NCI-H1694 treated with DMSO at 0.1 percent for 48 hours (cell line): ENCODE measurements at places on chromosomes 11 and 22.

GRCh38 chr11:16606784-16607674 is 131.4 kb upstream of the C11orf58 start:
- no peak for DNase-seq

DNA sequence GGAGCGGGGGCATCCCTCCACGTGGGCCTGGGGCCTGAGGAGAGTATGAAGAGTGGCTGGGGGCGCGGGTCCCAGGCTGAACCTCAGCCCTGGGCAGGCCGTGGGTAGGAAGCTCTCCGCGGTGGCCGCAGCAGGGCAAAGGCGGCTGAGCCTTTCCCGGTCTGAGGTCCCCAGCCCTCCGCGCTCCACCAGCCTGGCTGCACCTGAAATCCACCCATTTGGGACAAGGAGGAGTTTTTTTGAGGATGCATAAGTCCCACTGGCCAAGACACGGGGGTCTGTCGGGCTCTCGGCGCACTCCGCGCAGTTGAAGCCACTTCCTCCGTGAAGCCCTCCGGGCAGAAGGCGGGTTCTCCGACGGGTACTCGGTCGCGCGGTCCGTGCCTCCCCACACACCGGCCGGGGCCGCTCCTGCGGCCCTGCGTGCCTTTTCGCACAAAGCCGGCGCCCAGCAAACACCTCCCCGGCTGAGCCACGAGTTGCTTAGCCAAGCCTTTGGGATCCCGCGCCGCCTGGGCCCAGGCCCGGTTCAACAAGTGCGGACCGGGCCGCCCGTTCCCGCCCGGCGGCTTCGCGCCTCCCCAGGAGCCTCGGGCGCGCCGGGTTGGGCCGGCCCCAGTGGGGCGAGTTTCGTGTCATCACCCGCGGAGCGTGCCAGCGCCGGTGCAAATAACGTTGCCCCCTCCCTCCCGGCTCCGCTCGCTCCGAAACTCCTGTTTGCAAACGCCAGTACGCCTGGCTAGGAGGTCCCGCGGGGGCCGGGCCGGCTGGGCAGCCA is 666 bp upstream of the OVOL1 start:
- DNase-seq = no peak

GRCh38 chr11:115874843-115875242 is 370.6 kb upstream of the CADM1 start:
- no peak for DNase-seq

DNA sequence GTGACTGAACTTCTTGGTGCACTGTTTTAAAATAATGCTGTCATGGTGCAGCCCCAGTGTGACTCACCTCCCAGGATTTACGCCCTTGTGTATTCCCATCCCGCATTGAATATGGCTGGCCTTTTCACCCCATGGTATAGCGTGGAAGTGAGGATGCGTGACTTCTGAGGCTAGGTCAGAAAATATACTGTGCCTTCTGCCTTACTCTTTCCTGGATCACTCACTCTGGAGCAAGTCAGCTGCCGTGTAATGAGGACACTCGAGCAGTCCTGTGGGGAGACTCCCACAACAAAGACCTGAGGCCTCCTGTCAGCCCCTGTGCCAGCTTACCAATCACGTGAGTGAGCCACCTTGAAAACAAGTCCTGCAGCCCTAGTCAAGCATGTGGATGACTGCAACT is 471.9 kb upstream of the KIRREL3 start:
- DNase-seq = no peak

DNA sequence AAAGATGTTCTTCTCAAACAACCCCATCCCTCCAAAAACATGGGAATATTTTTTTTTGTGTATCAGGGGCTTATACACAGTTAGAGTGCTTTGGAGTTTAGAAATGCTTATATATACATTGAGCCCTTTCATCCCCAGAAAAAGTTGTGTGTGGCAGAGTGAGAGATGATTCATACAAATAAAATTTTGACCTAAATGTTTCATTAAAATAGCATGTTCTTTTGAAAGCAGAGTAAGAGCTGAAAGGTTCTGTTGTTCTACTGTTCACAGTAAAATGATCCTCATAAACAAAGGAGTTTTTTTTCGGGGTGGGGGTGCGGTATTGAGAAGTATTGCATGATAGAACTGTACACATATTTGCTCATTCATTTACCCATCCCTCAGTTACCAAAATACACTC is 512.4 kb downstream of the DLG2 start:
- DNase-seq = no peak

GRCh38 chr11:61102667-61103571 is 630 bp downstream of the CD5 start:
- no peak for DNase-seq

- peak; percentile 80 for DNase-seq
These were observed 79.5 kb downstream of the TIMP3 start for GRCh38 chr22:32880893-32881596.

DNA sequence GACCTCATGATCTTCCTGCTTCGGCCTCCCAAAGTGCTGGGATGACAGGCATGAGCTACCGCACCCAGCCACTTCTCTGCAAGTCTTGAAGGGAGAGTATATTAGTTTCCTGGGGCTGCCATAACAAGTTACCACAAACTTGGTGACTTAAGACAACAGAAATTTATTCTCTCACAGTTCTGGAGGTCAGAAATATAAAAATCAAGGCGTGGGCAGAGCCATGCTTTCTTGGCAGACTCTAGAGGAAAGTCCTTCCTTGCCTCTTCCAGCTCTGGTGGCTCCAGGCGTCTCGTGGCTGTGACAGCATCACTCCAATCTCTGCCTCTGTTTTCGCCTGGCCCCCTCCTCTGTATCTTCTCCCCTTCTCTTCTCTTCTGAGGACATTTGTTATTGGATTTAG is 110.2 kb upstream of the NAV2 start:
- DNase-seq = no peak

GRCh38 chr11:114178656-114179055 is 117.5 kb upstream of the NNMT start:
- DNase-seq = no peak

DNA sequence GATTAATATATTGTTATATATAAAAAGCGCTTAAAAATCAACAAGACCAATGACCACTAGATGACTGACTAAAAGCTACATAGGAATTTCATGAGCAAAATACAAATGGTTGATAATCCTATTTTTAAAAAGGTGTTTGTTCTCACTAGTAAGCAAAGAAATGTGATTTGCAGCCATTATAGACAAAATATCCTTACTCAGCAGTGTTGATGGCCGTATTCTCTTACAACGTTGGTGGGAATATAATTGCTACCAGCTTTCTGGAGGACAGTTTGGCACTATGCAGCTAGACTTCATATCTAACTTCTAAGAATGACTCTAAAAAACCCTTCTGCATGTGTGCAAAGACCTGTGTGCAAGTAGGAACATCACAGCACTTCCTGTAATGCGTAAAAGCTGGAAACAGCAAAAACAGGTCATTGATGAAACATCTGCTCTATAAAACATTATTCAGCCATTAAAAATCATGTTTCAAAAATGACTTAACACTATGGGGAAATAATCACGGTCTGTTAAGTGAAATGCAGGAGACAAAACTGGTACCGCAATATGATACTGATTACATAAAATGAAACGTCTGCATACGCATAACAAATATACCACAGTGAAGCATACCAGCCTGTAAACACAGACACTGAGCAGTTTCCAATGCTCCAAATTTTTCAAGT is 70.1 kb upstream of the LINC01488 start:
- no peak for DNase-seq

- DNase-seq = no peak
These were observed 18.2 kb downstream of the RTN4R start for GRCh38 chr22:20249797-20250354.

DNA sequence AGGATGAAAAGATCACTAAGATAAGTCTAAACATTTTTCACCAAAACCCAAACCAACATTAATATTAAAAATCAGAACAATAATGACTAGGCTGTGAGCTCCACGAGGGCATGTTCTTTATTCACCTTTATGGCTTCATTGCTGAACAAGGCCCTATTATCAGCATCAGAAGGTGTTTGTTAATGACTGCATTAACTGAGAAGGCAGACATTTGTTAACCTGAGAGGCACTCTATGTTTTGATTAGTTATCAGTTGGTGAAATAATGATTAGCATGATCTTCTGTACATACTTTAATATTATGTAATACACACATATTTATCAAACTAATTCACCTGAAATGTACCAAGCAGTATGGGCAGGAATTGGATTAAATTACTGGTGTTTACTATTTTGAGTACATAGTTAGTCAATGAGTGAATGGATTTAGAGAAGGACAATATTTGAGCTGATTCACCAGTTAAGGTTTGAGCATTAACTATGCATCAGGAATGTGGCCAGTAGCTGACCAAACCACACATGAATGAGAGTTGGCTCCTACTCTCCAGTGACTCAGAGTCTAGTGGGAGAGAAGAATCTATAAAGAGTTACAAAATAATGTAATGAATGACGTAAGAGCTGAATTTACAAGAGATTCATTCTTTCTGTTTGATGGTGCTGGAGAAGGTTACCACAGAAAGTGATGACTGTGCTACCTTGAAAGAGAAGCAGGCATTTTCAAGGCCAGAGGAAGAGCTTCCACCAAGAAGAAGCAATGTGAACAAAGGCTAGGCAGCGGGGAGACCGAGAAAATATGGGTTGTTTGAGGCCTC is 6.7 kb downstream of the IL18 start:
- no peak for DNase-seq

DNA sequence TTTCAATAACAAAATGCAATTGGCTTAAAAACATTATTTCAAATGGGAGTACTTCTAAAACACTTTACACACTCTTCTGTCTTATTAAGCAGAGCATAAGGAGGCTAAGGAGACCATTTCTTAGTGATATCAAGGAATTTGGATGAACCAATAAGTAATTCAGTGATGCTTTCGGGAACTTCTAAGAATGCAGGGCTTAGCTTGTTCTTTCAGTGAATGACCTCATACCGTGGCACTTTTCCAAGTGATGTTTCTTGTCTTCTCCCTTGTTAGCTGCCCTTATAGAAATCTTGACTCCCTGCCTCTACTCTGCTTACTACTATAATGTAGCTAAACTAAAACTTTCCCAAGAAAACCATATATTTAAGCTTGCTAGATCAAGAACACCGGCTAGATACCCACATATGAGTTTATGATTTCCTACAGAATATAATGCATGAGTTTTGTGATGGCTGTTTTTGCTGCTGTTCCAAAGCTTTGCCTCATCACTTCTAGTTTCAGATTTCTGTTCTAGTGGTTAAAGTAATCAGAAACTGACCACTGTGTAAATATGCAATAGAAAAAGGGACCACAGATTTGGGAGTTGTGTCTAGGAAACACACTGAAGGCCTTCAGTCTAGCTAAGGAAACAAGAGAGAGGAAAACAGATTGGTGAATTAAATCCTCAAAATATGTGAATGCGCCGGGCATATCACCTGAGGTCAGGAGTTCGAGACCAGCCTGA is 37.5 kb upstream of the STK33 start:
- no peak for DNase-seq

DNA sequence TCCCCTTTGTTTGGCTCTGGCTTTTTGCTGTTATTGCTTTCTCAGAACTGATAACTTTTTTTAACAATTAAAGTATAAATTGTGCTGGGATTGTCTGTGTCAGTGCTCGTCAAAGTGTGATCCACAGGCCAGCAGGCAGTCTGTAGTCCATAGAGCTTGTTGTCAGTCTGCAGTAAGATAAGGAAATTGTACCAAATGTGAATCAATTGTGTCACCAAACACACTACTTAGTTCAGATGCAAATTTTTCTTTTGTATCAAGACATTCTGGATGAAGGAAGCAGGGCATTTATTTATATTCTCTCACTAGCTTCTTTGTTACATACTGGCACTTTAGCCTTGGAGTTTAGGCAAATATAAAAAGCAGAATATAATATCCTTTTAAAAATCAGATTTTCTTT is 121.0 kb downstream of the WNT11 start:
- DNase-seq = no peak

DNA sequence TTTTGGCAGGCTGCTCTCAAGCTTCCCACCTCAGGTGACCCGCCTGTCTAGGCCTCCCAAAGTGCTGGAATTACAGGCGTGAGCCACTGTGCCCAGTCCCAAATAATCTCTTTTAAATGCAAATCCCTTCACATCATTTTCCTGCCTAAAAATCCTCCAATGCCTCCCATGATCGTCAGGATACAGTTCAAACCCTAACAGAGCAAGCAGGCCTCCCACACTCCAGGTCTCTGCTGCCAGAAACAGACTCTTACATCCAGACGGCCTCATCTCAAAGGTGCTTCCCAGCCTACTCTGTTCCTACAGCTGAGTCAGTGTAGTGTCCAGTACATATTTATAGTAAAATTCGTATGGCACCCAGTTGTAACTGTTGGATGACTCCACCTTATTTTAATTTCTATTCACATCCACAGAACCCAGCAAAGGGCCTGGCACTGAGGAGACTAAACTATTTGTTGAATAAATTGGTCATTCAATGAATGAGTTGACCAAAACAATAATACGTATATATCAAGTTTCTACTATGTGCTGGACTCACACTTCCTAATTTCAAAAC is 8.2 kb downstream of the SIRT3 start:
- DNase-seq = no peak

- DNase-seq = no peak
These were observed 120.2 kb upstream of the VPREB1 start for GRCh38 chr22:22124374-22124773.

DNA sequence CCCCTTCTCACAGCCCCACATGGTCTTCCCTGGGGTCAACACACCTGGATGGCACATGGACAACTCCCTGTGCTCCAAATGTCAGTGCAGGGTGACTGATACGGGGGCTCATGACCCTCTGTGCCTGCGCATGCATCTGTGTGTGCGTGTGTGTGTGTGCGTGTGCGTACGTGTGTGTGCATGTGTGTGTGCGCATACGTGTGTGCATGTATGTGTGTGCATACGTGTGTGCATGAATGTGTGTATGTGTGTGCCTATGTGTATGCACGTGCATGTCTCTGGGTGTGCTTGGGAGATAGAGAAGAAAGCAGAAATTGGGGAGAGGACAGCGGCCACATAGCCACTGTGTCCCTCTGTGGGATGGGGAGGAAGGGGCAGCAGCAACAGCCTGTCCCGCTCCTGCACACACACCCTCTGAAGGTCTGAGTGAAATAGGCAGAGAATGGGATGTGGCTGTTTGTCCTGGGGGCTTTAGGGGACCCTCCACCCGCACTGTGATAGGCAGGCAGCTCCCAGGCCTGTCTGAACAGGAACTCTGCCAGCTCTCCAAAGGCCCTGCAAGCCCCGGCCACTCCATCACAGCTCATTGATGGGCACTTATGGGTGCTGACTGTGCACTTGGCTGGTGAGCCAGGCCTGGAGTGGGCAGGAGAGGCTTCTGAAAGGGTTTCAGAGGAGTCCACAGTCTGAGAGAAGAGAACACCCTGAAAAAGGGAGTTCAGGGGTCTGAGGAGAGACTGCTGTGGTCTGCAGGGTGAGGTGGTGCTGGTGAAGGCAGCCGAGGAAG is 28.7 kb upstream of the PICK1 start:
- no peak for DNase-seq

DNA sequence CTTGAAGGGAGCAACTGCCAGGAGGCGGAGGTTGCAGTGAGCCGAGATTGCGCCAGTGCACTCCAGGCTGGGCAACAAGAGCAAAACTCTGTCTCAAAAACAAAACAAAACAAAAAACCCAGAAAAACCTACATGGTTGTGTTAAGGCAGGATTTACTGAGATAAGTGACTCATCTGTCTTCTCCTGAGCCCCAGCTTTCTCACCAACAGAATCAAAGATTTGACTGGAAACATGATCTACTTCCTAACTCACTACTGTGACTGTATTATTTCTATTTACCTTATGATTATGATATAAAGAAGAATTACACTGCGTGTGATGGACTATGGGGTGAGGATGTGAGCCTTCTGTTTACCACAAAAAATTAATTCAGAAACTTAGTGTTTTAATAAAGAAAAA is 21.8 kb downstream of the FAM118B start:
- DNase-seq = no peak

GRCh38 chr11:19919050-19919561 is 206.5 kb downstream of the NAV2 start:
- DNase-seq = no peak

GRCh38 chr11:41175304-41175972 is 284.0 kb downstream of the LRRC4C start:
- DNase-seq = no peak
